Muscle of arm (tissue), 14 donors: ENCODE measurements at places on chromosomes 16 and 17. TPM values are rescaled to one million over a fixed set of nuclear protein-coding genes. Genes with fewer than 3 reads are reported as not detected.

- no peak for DNase-seq
Measured at GRCh38 chr16:71460941-71461340, 1.1 kb downstream of the ZNF23 start.

DNA sequence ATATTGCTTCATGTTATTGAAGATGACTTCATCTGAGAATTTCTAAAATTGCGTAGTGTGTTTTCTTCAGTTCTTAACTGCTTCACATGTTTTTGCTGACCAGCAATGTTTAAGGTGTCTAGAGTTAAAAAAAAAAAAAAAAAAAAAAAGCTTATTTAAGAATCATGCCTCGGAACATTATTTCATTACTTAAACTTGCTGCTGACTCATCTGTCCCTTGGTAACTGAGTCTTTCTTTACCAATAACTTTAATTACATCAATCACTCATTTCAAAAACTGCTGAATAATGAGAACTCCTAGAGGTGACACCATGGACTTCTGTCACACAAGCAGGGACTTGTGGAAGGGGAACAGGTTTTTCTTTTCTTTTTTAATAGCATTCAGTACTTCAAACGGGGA lies 16.2 kb downstream of the IRX5 start:
- no peak for DNase-seq

- DNase-seq = peak; percentile 84
Measured at GRCh38 chr16:49855280-49855821, 561 bp downstream of the ZNF423 start.

DNA sequence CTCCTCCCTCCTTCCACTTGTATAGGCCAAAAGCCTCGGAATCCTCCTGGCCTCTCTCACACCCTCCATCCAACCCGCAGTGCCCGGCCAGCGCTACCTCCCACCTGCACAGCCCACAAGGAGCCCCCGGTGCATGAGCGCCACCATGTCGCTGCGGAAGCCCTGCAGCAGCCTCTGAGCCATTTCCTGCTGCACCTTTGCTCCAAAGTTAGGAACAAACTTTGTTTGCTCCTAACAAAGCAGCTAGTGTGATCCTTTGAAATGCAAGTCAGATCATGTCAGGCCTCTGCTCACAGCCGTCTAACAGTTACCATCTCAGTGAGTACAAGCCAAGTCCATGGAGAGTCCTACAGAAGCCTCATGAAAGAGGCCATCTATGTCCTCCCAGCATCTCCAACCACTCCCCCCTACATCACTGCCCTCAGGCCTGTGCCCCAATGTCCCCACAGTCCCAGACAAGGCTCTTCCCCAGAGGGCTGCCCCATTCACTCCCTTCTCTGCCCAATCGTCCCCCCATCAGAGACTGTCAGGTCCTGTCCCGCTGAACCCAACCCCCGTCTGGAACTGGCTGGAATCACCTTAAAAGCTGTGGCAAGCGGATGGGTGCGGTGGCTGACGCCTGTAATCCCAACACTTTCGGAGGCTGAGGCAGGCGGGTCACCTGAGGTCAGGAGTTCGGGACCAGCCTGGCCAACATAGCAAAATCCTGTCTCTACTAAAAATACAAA lies 7.5 kb downstream of the DCAKD start:
- DNase-seq = no peak

GRCh38 chr17:76274112-76274956 lies 9.2 kb downstream of the UBALD2 start:
- no peak for DNase-seq

DNA sequence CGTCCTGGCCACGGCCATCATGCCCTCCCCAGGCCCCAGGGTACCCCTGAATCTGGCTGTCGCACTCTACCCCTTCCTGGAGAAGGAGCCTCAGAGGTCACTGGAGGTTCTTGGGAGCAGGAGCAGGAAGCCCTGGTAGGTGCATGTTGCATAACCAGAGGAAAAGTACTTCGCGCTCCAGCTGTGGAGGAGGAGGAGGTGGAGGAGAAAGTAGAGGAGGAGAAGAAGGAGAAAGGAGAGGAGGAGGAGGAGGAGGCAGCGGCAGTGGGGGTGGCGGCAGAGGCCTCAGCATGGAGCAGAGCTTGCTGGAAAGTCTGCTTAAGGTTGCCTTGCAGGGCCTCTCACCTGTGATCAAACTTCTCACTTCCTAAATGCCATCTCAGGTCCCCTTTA lies 61.8 kb downstream of the BAIAP2 start:
- DNase-seq = no peak

DNA sequence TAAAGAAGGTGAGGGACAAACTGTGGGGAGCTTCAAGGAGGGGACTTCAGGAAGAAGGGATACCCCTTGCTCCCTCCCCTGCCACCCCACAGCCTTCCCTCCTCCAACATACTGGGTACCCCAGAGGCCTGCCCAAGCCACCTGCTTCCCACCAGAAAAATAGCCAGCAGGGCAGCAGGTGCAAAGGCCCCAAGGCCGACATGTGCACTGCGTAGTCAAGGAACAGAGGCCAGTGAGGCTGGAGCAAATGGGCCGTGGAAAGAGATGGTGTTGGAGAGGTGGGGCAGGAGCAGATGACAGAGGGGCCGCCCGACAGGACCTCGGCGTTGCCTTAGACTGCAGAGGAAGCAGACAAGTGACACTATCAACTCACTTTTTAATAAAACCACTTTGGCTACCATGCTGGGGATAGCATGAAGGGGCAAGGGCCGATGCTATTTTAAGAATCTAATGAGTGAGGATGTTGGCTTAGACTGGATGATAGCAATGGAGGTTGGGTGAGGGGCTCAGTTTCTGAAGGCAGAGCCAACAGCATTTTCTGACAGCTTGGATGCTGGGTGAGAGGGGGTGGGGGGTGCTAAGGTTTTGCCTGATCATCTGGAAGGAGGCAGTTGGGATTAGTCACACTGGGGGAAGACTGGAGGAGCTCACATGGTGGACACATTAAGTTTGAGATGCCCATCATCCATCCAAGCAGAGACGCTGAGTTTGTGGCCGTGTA lies 72.8 kb upstream of the TOB1 start:
- no peak for DNase-seq

DNA sequence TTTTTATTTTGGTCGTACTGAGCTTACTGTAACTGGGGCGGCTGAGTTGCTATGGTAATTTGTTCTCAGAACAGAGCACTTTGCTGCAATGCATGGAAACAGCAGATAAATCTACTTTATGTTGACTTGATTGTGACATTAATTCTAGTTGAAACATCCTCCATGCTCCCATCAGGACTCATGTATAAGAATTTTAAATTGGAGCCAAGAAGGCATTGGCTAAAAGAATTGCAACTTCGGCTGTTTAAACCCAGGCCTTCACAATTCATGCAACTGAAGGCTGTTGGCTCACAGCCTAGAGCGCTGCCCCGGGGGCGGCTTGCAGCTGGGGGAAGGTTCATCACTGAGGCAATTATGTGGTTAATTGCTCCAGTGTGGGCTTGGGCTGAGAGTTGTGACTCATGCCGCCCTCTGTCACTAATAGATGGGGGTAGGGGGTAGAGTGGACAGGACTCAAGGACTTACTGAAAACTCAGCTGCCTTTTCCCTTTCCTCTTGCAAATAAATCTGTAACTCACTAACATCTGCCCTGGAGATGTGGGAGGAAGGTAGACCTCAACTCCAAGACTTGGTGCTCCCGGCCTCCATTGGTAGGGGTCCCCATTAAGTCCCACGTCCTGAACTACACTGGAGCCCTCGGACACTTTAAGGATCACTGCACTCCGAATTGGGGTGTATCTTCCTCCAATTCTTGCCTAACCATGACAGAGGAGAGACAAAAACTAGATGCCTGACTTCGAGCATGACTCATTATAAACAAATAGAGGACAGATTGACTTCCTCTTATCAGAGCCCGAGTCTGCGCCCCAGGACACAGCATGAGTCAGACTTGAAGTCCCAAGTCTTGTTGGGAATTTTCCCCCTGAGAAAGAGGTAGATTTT lies 37.5 kb downstream of the ERCC4 start:
- DNase-seq = peak; percentile 63

- peak; percentile 46 for DNase-seq
Measured at GRCh38 chr17:13931111-13931526, 138.2 kb upstream of the COX10 start.

GRCh38 chr17:73209436-73209835 lies 16.6 kb downstream of the COG1 start:
- no peak for DNase-seq

DNA sequence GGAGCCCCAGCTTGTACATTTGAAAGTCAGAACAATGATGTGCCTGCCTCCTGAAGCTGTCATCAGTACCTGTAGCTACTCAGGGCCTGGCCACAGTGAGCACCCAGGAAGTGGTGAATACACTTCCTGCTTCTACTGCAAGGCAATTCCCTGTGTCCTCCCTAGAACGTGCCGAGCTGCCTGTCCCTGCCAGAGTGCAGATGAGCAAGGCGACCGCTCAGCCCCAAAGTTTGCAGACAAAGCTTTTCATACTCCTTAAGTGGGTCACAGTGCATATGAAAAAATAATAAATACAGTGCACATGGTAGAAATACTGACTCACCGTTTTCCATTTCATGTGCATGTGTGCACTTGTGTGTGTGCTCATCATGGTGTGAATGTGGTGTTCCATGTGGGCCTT lies 77.3 kb downstream of the MPRIP start:
- peak; percentile 32 for DNase-seq

GRCh38 chr16:30351586-30352419 lies 3.3 kb downstream of the CD2BP2 start:
- peak; percentile 40 for DNase-seq

DNA sequence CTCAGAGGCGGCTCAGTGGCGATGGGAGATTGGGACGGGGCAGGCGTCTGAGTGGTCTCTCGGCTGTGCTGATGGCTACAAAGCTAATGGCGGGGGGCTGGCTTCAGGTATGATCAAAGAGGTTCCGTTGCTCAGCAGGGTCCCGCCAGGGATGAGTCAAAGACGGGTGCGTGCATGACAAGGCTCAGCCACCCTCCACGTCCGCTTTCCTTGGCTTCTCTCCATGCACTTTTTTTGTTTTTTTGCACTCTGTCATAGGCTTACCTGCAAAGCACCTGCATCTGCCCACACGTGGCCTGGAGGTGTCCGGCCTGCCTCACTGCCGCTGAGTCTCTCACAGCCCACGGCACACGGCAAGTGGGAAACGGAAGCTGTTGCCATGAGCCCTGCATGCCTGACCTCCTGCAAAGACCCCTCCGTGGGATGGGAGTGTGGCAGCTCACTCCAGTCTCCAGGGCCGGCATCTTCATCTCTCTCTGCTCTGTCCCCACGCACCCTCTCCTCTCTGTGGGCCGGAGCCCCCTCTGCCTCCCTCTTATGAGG lies 85.5 kb upstream of the ZNF469 start:
- DNase-seq = no peak

DNA sequence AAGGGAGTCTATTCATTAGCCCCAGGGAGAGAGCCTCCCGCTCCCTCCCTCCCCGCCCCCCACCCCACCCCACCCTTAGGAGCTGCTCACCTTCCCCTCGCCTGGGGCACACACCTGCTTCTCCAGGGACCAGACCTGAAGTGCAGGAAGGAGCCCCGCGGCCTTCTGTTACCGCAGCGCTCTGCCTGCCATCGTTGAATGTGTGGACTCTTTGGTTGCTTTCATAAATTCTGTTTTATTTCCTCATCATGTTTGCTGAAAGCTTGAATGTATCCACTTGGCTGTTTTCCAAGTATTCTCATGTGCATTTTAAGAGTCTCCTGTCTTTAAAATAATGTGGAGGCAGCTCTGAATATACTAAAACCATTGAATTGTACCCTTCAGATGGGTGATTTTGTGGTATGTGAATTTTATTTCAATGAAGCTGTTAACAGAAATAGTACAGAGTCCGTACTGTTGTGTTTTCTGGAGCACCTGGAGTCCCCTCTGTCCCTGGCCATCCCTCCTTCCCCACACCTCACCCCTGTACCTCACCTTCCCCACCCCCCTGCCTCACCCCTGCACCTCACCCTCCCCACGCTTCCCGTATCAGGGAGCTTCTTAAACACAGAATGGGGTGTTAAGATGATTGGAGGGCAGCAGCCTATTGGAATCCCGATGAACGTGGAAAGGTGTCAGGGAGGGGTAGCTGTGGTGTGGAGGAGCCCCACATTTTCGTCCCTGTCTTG lies 25.5 kb downstream of the RAB11FIP3 start:
- DNase-seq = no peak

GRCh38 chr17:8856869-8857575 lies 10.5 kb downstream of the PIK3R6 start:
- no peak for DNase-seq

DNA sequence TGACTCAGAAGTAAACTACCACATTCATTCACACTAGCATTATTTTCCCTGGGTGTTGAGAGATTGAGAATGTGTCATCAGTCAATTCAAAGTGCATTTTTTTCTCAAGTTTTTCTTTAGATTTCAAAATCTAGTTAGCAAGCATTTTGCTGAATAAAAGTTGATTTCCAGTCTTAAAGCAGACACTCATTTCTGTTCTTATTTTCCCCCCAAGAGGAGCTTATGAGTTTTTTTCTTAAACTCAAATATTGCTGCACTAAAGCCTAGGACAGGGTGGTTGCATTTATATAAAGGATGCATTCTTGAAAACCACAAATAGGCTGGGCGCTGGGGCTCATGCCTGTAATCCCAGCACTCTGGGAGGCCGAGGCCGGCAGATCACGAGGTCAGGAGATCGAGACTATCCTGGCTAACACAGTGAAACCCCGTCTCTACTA lies 15.3 kb downstream of the CDH3 start:
- no peak for DNase-seq

- no peak for DNase-seq
Measured at GRCh38 chr16:88634994-88635670, 3.2 kb upstream of the IL17C start.

GRCh38 chr17:10622617-10623485 lies 34.3 kb downstream of the MYH3 start:
- DNase-seq = no peak

- DNase-seq = no peak
Measured at GRCh38 chr16:726438-727290, at the start of the genes CCDC78 and HAGHL. Gene CCDC78, minus strand, starts transcription at chr16:726443. Its CDS starts 76 bp downstream, at chr16:726367. Gene HAGHL, plus strand, starts transcription at chr16:727106. Its CDS starts 404 bp downstream, at chr16:727510.

GRCh38 chr16:4654011-4654963 lies 29.7 kb downstream of the MGRN1 start:
- DNase-seq = no peak

GRCh38 chr16:85062845-85063244 lies 35.2 kb downstream of the KIAA0513 start:
- DNase-seq = no peak

DNA sequence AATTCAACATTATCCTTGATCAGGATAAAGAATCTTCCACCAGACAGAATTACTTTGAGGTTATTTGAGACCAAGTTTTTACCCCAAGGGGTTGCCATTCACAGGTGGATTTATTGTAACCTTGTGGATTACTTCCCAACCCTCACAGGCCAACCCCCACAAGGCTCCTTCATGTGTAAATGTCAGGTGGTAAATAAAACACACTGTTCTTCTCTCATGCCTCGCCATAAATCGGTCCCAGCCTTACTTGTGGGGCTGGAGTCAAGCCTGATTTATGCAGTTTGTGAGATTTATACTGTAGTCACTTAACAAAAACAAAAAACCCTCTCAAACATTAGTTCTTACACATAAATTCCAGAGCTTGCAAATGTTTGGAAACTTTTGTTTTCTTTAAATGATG lies 98.6 kb upstream of the IRX3 start:
- DNase-seq = no peak

The C17orf67 gene
- polyA plus RNA-seq = 2.1 TPM

The CCL16 gene
- polyA plus RNA-seq = 0.20 TPM

The C16orf74 gene
- polyA plus RNA-seq = 0.74 TPM

The RNF222 gene
- polyA plus RNA-seq = 0.08 TPM

The SLC16A11 gene
- 0.09 TPM for polyA plus RNA-seq

The ZFHX3 gene
- polyA plus RNA-seq = 10.5 TPM

The GUCY2D gene
- not detected for polyA plus RNA-seq

The CARD14 gene
- polyA plus RNA-seq = not detected
